ENCODE measurements at places on chromosomes 16 and 17.

DNA sequence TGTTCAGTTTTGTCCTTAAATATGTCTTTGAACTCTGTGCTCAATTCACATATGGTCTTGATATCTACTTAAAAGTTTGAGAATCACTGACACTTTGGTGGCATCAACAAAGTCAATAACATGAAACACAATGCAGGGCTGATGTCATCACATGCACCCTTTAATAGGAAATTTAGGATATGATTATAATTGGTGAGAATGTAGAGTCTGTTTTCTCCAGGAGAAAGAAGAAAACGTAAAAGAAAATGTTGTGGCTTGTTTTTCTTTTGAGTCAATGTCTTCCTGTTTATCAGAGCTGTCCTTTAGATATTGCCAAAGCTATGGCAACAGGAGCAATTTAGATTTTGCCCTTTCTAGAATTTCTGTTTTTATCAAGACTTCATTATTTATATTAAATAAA is 396.9 kb downstream of the CDH13 start:
- DNase-seq = no peak

DNA sequence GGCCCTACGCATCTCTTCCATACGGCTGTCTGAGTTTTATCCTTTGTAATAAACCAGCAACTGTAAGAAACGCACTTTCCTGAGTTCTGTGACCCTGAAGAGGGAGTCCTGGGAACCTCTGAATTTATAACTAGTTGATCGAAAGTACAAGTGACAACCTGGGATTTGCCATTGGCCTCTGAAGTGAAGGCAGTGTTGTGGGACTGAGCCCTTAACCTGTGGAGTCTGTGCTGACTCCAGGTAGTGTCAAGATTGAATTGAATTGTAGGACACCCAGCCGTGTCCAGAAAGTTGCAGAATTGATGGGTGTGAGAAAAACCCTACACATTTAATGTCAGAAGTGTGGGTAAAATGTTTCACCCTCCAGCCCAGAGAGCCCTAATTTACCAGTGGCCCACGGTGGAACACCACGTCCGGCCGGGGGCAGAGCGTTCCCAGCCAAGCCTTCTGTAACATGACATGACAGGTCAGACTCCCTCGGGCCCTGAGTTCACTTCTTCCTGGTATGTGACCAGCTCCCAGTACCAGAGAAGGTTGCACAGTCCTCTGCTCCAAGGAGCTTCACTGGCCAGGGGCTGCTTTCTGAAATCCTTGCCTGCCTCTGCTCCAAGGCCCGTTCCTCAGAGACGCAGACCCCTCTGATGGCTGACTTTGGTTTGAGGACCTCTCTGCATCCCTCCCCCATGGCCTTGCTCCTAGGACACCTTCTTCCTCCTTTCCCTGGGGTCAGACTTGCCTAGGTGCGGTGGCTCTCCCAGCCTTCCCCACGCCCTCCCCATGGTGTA is 1.5 kb downstream of the GAA start:
- no peak for DNase-seq

- no peak for DNase-seq
These were observed 50.0 kb downstream of the SF3B3 start for GRCh38 chr16:70573451-70574121.

DNA sequence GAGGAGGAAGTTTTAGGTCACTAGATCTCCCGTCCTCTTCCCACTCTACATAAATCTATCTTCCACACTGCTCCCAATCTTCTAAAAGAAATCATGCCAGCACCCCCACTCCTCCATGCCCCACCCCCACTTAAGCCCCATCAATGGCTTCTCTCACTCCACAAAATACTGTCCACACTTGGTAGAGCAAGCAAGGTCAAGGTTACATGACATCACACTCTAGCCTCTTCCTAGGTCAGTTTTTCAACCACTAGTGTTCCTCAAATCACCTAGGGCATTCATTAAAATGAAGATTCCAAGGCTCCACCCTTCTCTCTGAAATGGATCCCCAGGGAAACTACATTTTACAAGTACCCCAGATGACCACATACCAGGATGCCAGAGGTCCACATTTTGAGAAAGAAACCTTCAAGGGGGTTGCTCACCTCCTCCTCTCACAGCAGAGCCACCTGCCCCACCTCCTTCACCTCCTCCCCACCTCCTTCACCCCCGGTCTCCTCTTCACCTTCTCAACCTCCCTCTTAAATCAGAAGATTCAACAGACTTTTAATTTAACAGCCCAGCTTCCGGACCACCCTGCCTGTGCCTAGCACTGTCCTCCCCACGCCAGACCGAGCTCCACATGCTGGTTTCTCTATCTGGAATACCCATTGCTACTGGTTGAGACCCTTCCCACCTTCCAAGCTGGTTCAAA is 3.2 kb downstream of the AMFR start:
- no peak for DNase-seq

DNA sequence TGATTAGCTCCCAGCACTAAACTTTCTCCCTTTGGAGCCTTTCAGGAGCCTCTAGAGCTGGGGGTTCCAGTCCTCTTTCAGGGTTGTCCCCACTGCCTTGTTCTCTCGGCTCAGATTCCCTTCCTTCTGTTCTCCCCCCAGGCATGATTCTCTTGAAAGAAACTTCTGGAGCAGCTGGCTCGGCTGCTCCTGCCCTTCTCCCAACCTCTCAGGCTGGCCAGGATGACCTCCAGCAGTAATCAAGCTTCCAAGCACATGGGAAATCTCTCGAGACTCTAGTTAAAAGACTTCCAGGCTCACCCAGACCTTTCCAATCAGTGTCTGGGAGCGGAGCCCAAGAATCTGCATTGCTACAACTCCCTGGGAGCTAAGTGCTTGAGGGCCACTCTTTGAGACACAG is 3.6 kb downstream of the SDK2 start:
- DNase-seq = no peak

GRCh38 chr17:54749157-54749556 is 151.5 kb upstream of the TOM1L1 start:
- no peak for DNase-seq

GRCh38 chr16:85563515-85564276 is 49.4 kb upstream of the GSE1 start:
- DNase-seq = no peak

- no peak for DNase-seq
These were observed 324.0 kb downstream of the MAF start for GRCh38 chr16:79276501-79276900.

GRCh38 chr17:83111516-83112282 is 32.3 kb downstream of the METRNL start:
- DNase-seq = no peak

DNA sequence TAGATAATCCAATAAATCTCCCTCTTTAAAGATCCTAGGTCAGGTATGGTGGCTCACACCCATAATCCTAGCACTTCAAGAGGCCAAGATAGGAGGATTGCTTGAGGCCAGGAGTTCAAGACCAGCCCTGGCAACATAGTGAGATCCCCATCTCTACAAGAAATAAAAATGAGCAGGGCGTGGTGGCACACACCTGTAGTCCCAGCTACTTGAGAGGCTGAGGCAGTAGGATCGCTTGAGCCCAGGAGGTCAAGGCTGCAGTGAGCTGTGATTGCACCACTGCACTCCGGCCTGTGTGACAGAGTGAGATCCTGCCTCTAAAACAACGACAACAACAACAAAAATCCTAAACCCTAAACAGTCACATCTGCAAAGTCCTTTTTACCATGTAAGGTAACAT is 2.0 kb upstream of the CCL22 start:
- no peak for DNase-seq

- DNase-seq = no peak
These were observed 21.6 kb downstream of the CD300LF start for GRCh38 chr17:74691151-74691550.

GRCh38 chr16:50299508-50300105 is 33.3 kb downstream of the ADCY7 start:
- DNase-seq = no peak

DNA sequence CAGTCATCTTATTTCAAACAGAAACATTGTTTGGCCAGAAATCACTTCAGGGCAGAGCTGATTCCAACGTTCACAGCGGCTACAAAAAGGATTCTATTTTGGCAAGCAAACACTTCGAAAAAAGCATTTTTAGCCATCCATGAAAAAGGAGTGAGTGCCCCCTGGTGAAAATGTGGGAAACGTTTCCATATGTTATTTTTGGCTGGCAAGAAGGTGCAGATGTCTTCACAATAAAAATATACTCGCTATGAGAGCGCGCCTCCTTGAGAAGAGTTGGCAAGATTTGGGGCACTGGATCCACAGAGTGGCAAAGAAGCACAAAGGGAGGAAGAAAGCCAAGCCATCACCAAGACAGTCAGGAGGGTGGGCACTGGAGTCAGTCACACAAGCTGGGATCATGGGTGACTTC is 191.1 kb downstream of the CHD9NB start:
- no peak for DNase-seq

DNA sequence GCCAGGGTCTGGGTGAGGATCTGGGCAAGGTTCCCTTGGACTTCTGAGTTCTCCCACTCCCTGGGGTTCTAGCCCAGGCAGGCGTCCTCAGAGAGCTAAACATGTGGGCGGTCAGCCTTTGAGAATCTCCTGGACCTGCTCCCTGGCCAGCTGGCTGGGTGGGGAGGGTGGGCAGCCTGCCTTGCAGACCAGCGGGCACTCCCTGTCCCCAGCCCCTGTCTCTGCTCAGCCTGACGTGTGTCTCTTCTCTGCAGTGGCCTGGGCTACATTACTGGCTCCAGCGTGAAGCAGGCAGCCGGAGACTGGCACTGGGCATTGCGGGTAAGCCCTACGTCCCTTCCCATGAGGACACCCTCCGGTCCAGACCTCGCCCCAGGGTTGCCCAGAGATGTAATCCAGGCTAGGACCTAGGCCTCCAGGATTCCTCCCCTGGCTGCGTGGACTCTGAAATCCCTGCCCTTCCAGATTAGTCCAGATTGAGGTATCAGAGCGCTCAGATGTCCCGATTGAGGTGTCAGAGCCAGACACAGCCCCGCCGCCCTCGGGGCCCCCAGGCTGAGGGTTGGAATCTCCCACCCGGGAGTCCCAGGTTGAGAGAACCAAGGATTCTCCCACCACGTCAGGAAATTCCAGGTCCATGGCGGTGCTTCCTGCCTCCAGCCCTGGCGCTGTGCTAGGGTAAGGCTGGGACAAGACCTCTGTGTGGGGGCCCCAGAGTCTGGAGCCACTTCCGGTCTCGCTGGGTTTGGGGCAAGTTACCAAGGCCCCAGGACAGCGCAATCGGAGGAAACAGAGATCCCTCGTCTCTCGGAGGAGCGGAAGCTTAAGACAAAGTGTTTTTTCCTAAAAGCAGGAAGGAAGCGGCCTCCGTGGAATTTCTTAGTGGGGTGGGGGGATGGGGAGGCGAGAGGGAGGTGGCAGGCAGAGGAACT is 24.1 kb downstream of the MYBBP1A start:
- no peak for DNase-seq

GRCh38 chr16:69405757-69406156 is 18.7 kb upstream of the CYB5B start:
- DNase-seq = no peak

DNA sequence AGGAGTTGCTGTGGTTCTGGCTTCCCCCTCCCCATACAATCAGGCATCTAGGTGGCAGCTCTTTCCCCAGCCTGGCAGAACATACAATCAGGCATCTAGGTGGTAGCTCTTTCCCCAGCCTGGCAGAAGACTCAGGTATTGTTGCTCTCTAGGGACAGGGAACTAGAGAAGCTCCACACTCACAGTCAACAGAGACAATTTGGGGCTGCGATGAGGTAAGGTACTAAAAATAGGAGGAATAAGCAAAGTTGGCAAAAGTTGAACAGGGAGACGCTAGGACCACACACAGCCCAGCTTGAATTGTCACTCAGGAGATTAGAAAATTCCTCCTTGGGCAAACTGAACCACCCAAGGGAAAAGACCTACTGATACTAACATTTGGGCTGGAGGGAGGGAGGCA is 315.5 kb upstream of the CDH5 start:
- DNase-seq = no peak

DNA sequence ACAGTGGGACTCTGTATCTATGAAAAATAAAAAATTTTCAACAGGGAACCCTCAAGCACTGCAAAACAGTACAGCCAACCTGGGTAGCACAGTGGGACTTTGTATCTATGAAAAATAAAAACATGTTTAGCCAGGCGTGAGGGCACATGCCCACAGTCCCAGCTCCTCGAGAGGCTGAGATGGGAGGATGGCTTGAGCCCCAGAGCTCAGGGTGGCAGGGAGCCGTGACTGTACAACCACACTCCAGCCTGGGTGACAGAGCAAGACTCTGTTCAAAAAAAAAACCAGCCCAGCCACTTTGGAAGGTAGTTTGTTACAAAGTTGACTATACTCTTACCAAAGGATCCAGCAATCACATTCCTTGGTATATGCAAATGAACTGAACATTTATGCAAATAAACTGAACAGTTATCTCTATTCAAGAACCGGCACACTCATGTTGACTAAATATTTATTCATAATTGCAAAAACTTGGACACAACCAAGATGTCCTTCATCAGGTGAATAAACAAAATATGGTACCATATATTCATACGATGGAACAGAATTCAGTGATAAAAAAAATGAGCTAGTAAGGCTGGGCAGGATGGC is 5.2 kb downstream of the RPH3AL start:
- no peak for DNase-seq

DNA sequence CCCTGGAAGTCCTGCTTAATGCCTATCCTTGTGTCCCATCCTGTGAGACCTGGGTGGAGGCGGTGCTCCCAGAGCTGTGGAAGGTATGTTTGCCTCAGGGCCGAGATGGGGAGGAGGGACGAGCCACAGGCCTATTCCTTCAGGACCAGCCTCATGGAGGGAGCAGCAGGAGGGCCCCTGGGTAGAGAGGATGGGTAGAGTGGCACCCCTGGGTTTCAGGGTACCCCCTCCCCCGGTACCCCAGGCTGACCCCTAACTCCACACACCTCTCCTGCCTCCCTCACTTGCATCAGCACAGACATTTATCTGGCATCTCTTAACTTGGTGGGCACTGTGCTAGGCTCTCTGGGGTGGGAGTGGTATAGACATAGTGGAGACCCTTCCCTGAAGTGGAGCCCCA is 7.1 kb downstream of the ASB16 start:
- DNase-seq = no peak

DNA sequence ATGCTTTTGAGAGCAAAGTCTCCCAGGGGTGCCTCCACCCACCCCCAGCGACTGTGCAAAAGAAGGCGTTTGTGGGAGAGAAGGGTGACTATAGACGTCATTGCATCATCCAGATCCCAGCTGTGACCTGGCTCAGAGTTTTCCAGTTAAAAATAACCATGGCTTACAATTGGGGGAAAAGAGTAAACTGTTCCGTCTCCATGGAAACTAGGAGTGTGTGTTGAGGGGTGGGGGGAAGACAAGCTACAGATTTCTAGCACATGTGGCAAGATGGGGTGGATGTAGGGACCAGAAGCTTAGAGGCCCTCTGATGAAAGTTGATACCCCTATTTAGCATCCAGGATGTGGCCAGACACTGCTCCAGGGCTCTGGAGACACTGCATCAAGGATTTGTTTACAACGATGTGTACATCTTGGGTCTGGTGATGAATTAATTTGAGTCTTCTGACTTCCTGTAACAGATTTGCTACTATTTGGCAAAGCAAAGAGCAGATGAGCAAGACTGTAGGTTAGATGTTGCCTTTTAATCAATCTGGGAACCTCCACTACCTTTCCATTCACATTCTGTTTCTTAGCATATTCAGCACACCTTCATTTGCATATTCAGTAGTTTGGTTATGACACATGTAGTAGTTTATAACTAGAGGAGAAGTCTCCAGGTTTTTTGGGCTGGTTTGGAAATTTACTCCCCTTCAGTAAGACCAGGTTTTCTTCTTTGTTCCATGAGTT is 6.2 kb upstream of the DUSP14 start:
- DNase-seq = no peak

GRCh38 chr16:3135126-3135715 is 392 bp downstream of the ZNF213 start:
- DNase-seq = no peak

GRCh38 chr17:50257676-50258224 is 16.5 kb upstream of the TMEM92 start:
- no peak for DNase-seq

All from esophagus squamous epithelium (tissue), 5 donors.